ENCODE measurements at places on chromosomes 12 and 14. TPM values are rescaled to one million over a fixed set of nuclear protein-coding genes. Genes with fewer than 3 reads are reported as not detected.

DNA sequence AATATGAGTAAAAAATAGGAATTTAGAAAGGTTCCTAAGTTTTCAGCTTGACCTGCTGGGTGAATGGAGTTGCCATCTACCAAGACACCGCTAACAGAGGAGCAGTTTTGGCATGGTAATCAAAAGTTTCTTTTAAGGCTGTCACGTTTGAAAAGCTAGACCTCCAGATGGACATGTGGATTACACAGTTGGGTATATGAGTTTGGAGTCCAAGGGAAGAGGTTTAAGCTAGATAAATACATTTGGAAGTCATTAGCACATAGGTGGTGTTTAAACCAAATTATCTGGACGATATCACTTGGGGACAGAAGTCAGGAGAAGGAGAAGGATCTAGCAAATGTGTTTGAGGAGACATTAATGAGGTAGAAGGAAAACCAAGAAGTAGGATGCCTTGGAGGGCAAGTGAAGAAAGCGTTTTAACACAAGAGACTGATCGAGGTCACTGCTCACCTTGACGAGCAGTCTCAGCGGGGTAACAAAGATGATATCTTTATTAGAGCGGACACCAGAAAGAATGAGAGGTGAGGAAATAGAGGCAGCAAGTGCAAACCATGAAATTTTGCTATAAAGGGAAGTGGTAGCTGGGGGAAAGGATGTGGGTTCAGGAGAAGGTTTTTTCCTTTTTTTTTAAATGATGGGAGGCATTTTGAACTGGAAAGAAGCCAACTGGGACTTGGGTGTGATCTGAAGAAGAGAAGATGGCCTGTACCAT is 17.6 kb downstream of the PNP start:
- no peak for DNase-seq

DNA sequence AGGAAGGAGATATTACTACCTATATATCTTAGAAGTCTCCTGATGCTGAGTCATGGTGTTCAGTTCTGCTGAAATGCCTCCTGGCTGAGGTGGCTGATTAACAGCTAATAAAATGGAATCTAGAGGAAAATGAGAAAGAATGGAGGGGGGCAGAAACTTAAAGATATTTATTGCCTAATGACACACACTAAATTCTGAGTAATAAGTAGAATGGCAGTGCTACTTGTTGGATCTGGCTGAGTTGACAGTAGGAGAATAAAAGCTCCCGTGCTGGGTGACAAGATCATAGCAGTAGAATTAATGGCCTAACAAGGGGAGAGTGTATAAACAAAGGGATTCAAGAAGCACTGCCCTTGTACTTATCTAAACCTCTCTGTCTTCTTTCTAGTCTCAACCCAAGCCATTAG is 137.5 kb downstream of the CNTN1 start:
- DNase-seq, result no peak

GRCh38 chr12:78864403-78864869 is at the start of gene SYT1:
TSS of gene SYT1 (plus strand) at chr12:78864774.
- peak; percentile 82 for DNase-seq

- DNase-seq, result no peak
Measured at GRCh38 chr12:58757422-58757821, 162.9 kb downstream of the LRIG3 start.

The KRT2 gene
- total RNA-seq, result not detected

- DNase-seq, result no peak
Measured at GRCh38 chr12:47025349-47025748, 54.1 kb upstream of the PCED1B start.

DNA sequence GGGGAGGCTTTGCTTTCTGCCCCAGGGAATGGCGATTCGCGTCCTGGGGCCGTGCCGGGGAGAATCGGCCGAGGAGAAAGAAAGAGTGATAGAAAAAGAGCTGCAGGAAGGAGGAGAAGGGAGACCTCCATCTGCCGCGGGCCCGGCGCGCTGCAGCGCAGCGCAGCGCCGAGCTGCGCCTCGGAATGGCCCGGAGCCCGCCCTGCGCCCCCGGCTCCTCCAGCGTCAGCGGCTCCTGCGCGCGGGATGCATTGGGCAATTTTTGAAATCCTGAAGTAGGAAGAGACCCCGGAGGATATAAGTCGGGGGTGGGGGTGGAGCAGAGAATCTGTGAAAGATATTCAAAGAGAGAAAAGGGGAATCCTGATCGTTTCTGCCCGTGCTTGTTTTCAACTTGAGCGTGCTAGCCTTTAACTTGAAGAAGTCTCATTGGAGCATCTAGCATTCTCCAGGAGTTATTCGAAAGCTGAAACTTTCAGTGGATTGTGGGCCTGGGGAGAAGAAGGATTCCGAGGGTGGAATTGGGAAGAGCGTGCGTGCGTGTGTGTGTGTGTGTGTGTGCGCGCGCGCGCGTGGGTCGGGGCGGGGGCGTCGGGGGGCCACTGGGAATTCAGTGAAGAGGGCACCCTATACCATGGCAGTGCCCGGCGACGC is 441 bp downstream of the PDE3A start:
- peak; percentile 70 for DNase-seq

- DNase-seq, result no peak
Measured at GRCh38 chr12:52073531-52074381, 4.0 kb downstream of the ATG101 start.

The ZNF385A gene
- total RNA-seq, result 3.5 TPM

- no peak for DNase-seq
Measured at GRCh38 chr14:80867091-80867490, 74.4 kb downstream of the CEP128 start.

DNA sequence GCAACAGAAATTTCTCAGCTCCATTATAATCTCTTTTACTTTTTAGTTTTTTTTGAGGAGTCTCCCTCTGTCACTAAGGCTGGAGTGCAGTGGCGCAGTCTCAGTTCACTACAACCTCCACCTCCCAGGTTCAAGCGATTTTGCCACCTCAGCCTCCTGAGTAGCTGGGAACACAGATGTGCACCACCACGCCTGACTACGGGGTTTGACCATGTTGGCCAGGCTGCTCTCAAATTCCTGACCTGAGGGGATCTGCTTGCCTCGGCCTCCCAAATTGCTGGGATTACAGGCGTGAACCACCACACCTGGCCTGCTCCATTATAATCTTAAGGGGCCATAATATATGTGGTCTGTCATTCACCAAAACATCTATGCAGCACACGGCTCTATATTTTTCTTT is 23.4 kb downstream of the HNRNPC start:
- no peak for DNase-seq

The PROX2 gene
- total RNA-seq, result not detected

DNA sequence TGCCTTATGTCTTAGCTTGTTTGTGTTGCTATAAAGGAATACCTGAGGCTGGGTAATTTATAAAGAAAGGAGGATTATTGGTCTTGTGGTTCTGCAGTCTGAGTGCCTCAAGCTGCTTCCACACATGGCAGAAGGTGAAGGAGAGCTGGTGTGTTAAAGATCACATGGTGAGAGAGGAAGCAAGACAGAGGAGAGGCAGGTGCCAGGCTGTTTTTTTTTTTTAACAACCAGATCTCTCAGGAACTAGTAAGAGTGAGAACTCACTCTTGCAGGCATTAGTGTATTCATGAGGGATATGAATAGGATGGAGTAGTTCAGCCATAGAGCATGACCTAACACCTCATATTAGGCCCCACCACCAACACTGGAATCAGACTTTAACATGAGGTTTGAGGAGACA is 123.4 kb downstream of the CMAS start:
- DNase-seq, result no peak

- peak; percentile 69 for DNase-seq
Measured at GRCh38 chr12:51819736-51820525, 28.6 kb downstream of the FIGNL2 start.

DNA sequence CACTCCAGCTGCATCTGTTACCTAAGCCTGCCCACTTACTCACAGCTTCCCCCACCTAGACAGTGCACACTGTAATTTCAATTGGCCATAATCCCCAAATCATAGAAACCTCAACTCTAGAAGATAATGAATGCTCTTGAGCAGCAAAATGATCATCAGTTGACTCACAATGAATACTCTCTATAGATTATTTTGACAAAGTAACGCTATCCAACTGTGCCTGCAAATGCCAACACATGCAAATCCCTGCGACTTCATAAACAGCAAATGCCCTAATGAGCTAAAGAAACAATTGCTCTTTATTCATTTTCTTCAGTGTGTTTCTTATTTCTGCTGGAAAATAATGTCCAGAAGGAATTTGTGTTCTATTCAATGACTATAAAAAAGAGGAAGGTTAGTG is 319.5 kb downstream of the PAWR start:
- DNase-seq, result no peak

GRCh38 chr12:85016413-85016812 is 19.7 kb downstream of the TSPAN19 start:
- DNase-seq, result no peak

DNA sequence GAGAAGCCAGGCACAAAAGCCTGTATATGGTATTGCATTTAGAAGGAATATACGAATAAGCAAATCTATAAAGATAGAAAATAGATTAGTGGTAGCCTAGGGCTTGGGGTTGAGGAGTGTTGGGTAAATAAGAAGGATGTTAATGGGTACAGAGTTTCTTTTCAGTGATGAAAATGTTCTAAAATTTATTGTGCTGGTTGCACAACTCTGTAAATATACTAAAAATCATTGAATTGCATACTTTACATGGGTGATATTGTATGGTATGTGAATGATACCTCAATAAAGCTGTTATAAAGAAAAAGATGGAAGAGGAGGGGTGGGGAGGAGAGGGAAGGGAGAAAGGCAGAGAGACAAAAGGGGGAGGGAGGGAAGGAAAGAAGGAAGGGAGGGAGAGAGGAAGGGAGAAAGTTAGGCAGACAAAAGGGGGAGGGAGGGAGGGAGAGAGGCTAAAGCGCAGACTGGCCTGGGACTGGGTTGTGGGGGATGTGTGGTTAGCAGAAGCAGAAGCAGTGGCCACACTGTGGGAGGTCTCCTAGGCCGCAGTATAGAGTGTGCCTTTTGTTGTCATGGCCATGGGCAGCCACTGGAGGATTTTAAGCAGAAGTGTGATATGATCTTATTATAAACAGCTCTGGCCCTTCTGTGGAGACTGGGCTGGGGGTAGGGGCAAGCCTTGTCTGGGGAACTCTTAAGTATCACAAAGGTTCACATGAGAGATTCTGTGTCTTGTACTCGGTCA is 73.6 kb upstream of the ELK3 start:
- DNase-seq, result peak; percentile 49

DNA sequence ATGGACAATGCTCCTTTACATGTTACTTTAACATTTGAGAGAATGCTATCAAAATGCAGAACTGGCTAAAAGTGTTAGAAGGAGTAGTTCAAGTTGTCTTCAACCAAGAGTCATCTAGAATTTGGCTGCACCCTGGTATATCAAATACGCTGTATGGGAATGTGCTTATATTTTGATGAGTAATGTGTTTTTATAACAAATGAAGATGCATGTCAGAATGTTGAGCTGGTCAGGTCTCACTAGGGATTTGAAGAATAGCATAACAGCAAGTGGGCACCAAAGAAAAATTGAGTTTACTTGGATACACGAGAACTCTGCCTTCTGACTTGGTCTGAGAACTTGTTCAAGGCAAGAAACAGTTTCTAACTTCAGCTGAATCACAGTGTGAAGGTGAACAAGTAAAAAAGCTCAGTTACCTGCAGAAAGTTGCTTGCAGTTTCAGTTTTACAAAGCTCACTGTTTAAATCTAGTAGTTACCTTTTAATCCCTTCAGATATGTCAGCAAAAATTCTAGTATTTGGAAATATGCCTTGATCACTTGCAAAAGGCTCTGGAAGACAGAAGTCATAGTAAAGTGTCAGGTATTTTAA is 82.3 kb downstream of the PDE3A start:
- no peak for DNase-seq

The PAPLN gene
- total RNA-seq, result 1.0 TPM

DNA sequence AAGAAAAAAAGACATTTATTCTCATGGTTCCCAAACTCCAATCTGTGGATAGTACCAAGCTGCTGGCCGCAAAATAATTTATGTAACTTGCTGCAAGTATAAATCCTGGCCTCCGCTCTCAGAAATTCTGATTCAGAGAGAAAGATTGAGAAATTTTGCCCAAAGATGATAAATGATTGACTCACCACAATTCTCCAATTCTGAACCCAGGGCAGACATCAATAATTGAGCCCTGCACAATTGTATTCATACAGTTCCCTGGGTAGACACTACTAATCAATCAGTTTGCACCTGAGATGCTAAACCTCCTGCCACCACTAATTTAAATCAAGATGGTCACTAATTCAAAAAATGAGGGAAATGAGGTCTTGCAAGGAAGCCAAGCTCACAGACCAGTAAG is 38.2 kb downstream of the TRPV4 start:
- no peak for DNase-seq

DNA sequence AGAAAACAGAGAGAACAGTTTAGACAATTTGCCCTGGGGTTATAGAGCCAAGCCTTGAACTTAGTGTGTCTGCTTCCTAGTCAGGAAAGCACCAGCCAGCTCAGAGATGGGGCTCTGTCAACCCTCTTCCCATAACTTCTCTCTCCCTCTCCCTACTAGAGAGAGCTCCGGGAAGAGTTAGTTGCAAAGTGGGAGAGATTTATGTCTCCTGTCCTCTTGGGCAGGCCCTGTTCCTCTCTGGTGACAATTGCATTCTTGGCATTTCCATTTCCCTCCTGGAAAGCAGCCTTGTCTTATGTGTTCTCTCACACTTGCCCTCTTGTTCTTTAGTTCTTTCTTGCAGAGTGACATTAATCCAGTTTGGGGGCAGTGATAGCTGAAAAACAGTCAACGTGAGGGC is 42.1 kb upstream of the TUNAR start:
- DNase-seq, result no peak

DNA sequence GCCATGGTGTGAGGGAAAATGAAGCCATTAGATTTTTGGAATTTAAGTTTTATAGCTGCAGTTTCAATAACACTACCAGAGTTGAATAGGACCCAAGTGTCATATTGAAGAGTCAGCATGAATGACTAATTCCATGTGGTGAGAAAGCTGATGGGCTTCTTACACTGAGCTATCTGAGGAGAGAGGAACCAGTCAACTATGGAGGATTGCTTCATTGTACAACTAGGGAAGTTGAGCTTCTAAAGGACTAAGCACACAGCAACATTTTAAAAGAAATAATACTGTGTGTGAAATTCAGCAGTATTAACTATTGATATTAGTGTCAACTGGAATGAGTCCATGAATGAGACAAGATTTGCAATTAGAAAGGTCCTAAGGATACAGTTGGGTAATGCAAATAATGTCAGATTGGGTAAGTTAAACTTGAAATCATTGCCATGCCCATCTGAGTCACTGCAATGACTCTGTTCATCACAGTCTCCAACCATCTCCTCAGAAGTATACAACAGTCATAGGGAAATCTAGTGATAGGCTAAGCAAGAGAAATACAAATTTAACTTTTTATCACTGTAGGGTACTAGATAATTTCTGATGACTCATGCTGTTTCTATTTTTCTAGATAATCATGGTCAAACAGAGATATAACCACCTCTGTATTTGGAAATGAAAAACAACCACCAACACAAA is 394.2 kb downstream of the FSCB start:
- DNase-seq, result no peak

GRCh38 chr14:82070040-82070439 is 536.4 kb upstream of the SEL1L start:
- no peak for DNase-seq

Measured in H7 (cell line).